BJ (cell line): ENCODE measurements at places on chromosomes 6 and 20. TPM values are rescaled to one million over a fixed set of nuclear protein-coding genes. Genes with fewer than 3 reads are reported as not detected.

Gene BYSL
- 18.0 and 28.5 TPM in 2 replicates for polyA plus RNA-seq

Gene NOTCH4
- polyA plus RNA-seq = 0.40 and 0.42 TPM in 2 replicates

Gene HCRTR2
- polyA plus RNA-seq = not detected in 2 replicates

Gene LTB
- polyA plus RNA-seq = not detected in 2 replicates

Gene DBNDD2
- 69.4 and 77.0 TPM in 2 replicates for polyA plus RNA-seq

Gene CPNE5
- polyA plus RNA-seq = 0.09 and 0.10 TPM in 2 replicates

Gene CFB
- polyA plus RNA-seq = 6.7 and 7.6 TPM in 2 replicates

Gene MAPK13
- 2.8 and 3.8 TPM in 2 replicates for polyA plus RNA-seq

Gene SLC17A1
- polyA plus RNA-seq = not detected in 2 replicates

Gene SLPI
- 0.21 TPM in 1 of 2 replicates, not detected in the other for polyA plus RNA-seq

Gene TRIM39
- polyA plus RNA-seq = 7.4 and 8.1 TPM in 2 replicates

Gene TAGAP
- polyA plus RNA-seq = not detected in 2 replicates

Gene C6orf52
- 0.28 and 0.74 TPM in 2 replicates for polyA plus RNA-seq

Gene XRN2
- polyA plus RNA-seq = 48.9 and 67.7 TPM in 2 replicates

Gene SAMD5
- 3.3 and 6.0 TPM in 2 replicates for polyA plus RNA-seq

Gene PTCRA
- polyA plus RNA-seq = not detected in 2 replicates

Gene SLC35D3
- polyA plus RNA-seq = not detected in 2 replicates

Gene NR2E1
- not detected in 2 replicates for polyA plus RNA-seq

Gene COL12A1
- 868 and 1,308 TPM in 2 replicates for polyA plus RNA-seq

Gene PNLDC1
- not detected in 2 replicates for polyA plus RNA-seq
